ENCODE measurements at places on chromosomes 7 and 10. TPM values are rescaled to one million over a fixed set of nuclear protein-coding genes. Genes with fewer than 3 reads are reported as not detected.

Gene TCF7L2
- 4.9 TPM for total RNA-seq

Gene VSIR
- total RNA-seq = 11.3 TPM

- H3K36me3 ChIP-seq = no peaks in the 10 kb centered on the region
- no peak overlapping the region for H3K4me3 ChIP-seq
- H3K27me3 ChIP-seq = no peaks in the 10 kb centered on the region
- H3K4me1 ChIP-seq = no peaks in the 10 kb centered on the region
Observed at GRCh38 chr7:130419658-130420057, 21.2 kb downstream of the CEP41 start.

DNA sequence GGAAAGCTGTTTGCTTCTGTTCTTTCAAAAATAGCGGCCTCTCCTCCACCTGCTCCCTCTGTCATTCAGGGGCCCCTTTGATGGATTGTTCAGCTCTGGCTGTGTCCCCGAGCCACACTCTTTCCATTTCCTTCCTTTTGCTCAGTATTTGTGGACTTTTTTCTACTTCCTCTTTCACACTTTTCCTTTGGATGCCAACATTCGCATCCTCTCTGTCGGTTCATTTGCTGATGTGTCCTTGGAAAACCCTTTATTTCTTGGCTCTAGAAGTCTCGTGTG, 11.7 kb upstream of the PWWP2B start:
- no peak overlapping the region for H3K27ac ChIP-seq
- no peaks in the 10 kb centered on the region for H3K27me3 ChIP-seq
- H3K4me1 ChIP-seq = peaks cover 11% of the 10 kb centered on the region
- H3K4me3 ChIP-seq = no peak overlapping the region

GRCh38 chr10:30172091-30172490, 112.7 kb upstream of the JCAD start:
- H3K27me3 ChIP-seq = no peaks in the 10 kb centered on the region
- DNase-seq = no peak
- H3K27ac ChIP-seq = no peak overlapping the region
- H3K36me3 ChIP-seq = no peaks in the 10 kb centered on the region
- H3K4me3 ChIP-seq = no peak overlapping the region

Gene CPVL
- total RNA-seq = 39.0 TPM

Gene MYH16
- total RNA-seq = not detected
